ENCODE measurements at places on chromosomes 5 and 9.

DNA sequence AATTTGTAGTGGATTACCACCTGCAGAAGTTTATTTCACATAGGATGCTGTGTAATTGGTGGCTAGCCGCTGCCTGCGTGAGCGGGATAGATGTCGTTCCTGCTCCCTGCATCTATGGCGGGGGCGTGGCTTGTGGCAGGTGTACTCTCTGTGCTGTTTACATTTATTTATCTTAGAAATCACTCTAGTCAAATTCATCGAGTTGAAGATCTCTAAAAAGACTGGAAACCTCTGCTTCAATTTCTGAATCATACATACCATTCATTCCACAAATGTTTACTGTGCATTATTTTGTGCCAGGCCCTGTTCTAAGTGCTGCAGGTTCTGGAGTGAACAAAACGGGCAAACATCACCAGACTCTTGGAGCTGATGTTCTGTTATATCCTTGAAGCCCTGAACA lies 11.9 kb downstream of the ROPN1L start:
- peak; percentile 82 for DNase-seq

- no peak for DNase-seq
Measured at GRCh38 chr5:89275066-89275855, 392.3 kb upstream of the MEF2C start.

DNA sequence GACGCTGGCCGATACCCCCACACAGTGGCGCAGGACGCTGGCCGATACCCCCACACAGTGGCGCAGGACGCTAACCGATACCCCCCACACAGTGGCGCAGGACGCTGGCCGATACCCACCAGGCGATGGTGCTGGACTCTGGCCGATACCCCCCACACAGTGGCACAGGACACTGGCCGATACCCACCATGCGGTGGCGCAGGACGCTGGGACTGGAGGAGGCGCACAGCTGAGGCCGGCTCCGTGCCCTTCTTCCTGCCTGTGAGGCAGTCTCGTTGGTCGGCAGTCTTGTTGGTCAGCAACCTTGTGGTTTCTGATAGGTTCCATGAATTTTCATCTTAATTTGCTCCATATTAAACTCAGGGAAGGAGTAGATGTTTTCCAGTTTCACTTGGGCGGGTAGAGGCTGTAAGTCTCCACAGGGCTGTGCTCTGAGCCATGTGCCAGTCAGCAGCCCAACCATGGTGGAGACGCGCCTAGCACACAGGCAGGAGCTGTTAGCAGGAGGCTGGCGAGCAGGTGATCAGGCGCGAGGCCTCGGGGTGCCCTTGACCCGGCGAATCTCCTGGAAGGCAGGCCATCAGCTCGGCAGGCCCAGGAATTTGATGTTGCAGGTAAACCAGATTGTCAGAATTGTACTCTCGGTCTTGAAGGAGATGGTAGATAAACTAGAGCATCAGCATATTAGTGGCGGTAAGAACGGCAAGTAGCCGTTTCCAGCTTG lies 75.6 kb downstream of the EHMT1 start:
- DNase-seq: no peak

DNA sequence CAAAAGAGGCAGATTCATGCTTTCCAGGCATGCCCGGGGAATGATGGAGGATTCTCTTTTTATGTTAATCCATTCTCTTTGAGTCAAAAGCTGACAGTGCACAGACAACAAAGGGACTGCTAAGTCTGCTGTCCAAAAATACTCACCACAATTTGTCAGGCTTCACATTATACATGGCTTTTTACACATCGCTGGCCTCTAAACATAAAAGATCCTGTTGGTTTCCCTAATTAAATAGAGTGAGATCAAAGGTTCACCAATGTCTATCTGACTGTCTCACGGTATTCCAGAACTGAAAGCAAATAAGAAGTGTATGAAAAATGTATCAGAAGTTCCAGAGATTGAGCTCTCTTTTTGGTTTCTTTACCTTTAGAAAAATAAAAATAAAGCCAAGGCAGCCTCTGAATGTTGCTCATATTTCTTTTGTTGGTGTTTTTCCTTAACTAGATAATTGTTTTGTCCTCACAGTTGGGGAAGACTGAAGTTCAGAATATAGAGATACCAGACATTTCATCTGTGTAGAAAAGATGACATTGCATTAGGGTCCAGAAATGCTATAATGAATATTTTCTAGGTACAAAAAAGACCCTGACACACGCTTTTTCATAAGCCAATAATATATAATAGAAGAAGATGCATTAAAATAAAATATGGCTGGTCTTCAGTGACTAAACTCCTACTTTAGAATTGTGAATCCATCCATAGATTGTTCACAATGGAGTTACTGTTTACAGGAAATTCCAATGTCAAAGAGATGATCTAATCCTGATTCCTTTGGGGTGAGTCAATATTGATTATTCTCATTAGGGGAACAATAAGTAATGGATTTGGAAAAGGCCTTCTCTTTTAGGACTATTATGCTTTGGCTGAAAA lies 688.2 kb upstream of the CDH6 start:
- DNase-seq: peak; percentile 10

DNA sequence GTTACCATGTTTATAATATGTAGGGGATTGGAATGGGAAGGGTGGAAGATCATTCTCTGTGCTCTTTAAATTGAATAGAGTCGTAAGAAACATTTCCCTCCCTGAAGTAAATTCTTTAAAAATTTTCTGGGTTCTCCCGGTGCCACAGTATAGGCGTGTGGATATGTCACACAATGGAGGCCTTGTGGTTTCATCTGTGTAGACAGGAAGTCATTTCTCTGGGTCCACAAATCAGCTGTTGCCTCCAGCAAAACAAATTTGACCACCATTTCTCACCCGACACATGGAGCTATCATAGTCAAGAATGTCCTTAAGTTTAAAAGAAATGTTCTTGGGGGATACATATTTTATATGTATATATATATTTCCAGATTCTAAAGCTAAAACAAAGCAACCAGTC lies 17.4 kb downstream of the CEP78 start:
- no peak for DNase-seq

DNA sequence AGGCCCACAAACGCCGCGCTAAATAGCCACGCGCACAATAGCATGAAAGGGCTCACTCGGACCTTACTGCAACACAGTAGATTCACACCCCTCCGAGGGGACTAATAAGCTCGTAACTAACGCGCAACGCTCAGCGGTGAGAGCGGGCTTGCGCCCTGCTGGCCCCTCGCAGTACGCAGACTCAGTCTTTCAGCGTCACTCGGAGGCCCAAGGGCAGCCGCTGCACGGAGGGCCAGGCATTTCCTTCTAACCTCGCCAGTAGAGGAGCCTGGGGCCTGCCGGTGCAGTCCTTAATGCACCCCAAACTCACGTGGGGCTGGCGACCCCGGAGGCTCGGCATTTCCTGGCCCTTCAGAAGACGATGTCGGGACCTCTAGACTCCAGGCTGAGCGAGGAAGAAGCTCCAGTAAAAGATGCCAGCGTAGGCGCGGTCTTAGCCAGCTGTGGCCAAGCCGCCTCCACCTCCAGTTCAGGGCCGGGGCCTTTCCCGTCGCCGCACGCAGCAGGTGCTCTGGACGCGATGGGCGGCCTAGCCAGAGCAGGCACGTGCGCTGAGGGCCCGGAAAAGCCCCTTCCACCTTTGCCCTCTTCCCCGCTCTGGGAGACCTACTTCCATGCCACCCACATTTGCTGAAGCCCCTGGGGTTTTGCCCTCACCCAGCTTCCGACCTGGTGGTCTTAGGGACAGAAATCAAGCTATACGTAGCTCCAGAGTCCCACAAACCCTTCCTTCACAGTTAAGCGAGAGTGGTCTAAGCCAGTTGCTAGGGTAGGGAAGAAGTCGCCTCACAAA lies 38.3 kb upstream of the TIFAB start:
- DNase-seq: no peak

DNA sequence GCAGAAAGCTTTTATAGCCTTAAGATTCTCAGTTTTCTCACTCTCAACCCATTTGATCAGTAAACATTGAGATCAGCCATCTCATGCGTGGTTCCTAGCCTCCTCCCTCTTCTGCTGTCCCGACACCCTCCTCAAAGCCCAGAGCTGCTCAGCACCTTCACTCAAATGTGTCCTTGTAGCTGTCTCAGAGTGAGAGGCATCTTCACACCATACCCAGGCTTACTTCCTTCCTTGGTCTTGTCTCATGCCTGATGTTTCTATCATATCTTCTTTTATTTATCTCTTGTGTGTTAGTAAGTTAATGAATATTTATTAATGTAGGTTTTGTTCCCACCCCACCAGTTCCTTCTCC lies 72.4 kb upstream of the SNX2 start:
- no peak for DNase-seq

- DNase-seq: peak; percentile 38
Measured at GRCh38 chr9:136339173-136339957, 12.0 kb downstream of the GPSM1 start.

- DNase-seq: peak; percentile 16
Measured at GRCh38 chr5:1125030-1125357, 13.1 kb upstream of the SLC12A7 start.

DNA sequence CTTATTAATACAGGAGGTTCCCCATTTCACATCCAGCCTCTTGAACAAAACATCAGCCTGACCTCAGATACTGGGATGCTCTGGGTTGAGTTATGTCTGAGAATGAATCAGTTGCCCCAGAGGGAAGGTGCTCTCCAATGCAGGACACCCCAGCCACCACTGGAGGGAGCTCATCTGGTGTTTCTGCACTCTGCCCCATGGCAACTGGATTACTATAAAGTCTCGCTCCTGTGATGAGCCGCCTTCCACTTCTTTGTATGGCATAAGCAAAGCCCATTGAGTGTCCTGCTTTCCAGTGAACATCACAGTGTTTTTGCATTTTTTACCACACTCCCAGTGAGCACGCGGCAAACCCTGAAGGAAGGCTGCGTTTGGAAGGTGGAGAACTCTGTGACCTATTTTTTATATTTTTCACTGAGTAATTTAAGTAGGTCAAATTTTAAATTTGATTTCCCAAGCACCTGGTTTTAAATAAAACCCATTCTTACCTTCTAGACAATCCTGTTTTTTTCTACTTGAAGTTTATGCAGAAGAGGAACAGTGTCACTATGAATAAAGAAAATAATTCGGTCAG lies 176.9 kb upstream of the WWC1 start:
- DNase-seq: peak; percentile 64

- DNase-seq: no peak
Measured at GRCh38 chr5:135375040-135375793, 23.8 kb downstream of the MACROH2A1 start.

DNA sequence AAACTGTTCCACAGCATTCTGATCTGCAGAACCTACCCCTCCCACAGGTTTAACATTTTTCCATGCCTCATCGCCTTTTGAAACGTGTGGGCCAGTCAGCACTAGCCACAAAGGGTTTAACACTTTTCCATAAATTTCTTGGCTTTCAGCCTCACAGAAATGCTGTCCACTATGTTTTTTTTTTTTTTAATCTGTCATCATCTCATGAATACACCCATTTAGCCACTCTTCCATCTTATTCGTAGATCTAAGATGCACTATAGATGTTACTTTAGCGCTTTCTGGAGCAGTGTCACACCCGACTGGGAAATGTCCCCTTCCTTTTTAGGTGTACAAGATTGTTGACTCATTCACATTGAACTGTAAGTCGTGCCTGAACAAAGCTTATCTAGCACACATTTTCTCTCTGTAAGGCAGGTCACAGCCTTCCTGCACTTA lies 62.3 kb downstream of the GCNT1 start:
- DNase-seq: no peak

- no peak for DNase-seq
Measured at GRCh38 chr9:121563881-121564460, 64.3 kb upstream of the GGTA1 start.

DNA sequence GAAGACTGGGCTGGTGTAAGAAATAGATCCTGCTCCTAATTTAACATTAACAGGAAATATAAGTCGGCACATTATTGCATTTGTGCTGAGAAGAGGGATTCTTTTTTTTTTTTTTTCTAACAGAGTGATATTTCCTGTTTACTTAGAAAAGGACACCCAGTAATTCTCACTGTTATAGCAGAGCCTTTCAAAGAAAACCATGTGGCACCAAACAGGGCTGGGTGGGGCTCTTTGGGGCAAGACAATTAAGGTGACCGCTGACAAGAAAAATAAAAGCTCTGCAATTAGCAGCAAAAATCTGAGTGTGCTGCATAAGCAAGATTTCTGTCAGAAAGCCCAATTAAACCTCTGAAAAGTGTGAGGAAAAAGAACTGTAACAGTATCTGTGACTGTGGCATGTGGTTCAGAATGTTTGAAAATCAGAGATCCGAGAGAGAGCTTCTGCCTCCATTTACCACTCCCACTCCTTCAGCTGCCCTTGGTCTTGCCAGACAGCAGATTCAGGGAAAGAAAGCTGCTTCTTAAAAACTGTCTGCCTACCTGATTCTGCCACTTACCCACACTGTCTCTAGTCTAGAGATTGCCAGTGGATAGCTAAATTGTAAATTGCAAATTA lies 77.1 kb upstream of the IQGAP2 start:
- no peak for DNase-seq

- peak; percentile 40 for DNase-seq
Measured at GRCh38 chr9:129575818-129576217, 45.1 kb downstream of the C9orf50 start.

DNA sequence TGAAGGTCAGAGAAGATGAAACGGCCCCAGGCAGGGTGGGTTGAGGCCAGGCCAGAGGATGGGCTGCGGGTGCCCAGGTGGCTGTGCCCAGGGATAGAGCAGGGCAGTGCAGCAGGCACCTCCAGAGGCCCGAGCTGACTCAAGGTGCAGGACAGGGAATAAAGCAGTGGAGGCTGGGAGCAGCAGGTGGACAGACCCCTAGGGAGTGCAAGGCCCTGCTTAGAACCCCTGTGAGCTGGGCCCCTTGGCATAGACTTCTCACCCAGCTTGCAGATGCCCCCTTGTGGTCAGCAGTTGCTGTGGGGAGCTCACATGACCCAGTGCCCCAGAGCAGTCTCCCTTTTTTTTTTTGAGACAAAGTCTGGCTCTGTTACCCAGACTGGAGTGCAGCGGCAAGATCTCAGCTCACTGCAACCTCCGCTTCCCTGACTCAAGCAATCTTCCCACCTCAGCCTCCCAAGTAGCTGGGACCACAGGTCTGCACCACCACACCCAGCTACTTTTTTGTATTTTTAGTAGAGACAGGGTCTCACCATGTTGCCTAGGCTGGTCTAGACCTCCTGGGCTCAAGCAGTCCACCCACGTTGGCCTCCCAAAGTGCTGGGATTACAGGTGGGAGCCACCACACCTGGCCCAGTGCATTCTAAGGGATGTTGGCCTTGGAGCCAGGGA lies 118.8 kb downstream of the WNK2 start:
- DNase-seq: peak; percentile 56

DNA sequence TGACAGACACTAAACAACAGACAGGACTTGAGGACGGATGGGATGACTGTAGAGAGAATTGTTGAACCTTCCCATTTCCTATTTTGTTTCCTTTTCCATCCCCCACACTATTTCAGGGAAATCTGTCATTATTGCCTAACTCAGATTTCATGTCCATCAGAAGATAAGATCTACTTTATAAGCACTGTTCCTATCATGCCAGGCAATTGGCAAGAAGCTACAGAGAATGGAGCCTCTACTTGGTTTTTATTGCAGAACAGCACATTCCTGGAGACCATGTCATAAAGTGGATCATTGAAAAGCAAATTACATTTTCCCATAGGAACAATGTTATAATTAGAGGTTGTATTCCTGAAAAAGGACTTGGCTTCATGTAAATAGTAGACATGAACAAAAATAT lies 173.7 kb upstream of the KIF2A start:
- no peak for DNase-seq

All from EL (cell line).